ENCODE measurements at places on chromosomes 11 and 22. TPM values are rescaled to one million over a fixed set of nuclear protein-coding genes. Genes with fewer than 3 reads are reported as not detected.

Gene MYOD1
- total RNA-seq: not detected

- DNase-seq: no peak
- H3K36me3 ChIP-seq: no peaks in the 10 kb centered on the region
- H3K4me1 ChIP-seq: peaks cover 4% of the 10 kb centered on the region
- no peak overlapping the region for H3K27ac ChIP-seq
- no peak overlapping the region for H3K4me3 ChIP-seq
Observed at GRCh38 chr11:72609476-72609875, 64.7 kb downstream of the PDE2A start.

GRCh38 chr11:71947498-71947897 is 18.7 kb downstream of the RNF121 start:
- H3K4me3 ChIP-seq: no peak overlapping the region
- H3K27ac ChIP-seq: no peak overlapping the region
- H3K36me3 ChIP-seq: no peaks in the 10 kb centered on the region
- DNase-seq: no peak

Gene SYCE3
- not detected for total RNA-seq

GRCh38 chr11:134857035-134857434 is 445.0 kb upstream of the B3GAT1 start:
- no peak overlapping the region for H3K4me3 ChIP-seq
- no peaks in the 10 kb centered on the region for H3K27me3 ChIP-seq
- H3K4me1 ChIP-seq: no peaks in the 10 kb centered on the region
- H3K36me3 ChIP-seq: no peaks in the 10 kb centered on the region
- peak; percentile 65 for DNase-seq
- no peak overlapping the region for H3K27ac ChIP-seq

DNA sequence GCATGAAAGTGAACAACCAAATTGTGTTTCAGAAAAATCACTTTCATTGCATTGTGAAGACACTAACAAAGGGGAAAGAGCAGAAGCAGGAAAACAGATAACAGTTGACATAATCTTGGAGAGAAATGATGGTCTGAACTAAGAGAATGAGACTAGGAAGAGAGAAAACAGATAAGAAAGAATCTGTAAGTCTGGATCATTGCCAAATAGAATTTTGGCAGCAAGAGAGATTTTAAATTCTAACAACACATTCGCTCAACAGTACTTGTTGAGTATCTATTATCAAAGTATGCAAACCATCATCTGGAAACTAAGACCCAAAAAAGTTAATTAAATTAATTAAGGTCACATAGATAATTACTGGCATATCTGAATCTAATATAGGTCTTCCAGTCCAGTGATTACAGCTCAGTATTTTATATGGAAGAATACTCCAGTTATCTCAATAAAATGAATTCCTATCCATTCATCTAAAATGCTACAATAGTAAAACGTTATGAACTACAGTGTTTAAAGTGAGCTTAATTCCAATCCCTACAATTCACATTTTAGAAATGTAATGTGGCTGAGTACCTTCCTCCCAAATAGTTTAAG is 166.7 kb upstream of the FAT3 start:
- H3K27ac ChIP-seq: no peak overlapping the region
- H3K36me3 ChIP-seq: no peaks in the 10 kb centered on the region
- H3K4me1 ChIP-seq: no peaks in the 10 kb centered on the region
- no peak for DNase-seq
- no peak overlapping the region for H3K4me3 ChIP-seq

DNA sequence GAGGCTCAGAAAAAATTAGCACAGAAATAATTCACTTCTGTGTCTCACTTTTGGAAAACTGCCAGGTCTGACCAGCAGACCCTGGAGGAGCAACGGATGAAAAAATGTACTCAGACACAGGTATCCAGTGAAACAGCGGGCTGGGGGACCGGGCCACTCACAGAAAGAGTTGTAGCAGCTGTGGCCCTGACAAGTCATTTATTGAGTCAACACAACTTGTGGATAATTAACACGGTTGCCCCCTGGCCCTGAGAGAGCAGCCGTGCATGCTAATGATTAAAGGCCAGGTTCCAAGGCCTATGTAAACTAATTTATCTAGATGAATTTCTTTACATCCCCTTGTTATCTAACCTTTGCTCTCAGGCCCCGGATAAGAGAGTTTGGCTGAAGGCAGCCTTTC is 131.3 kb downstream of the AASDHPPT start:
- DNase-seq: no peak
- H3K4me3 ChIP-seq: no peak overlapping the region
- no peak overlapping the region for H3K27ac ChIP-seq
- H3K27me3 ChIP-seq: no peaks in the 10 kb centered on the region
- H3K36me3 ChIP-seq: no peaks in the 10 kb centered on the region

Gene CACNA1I
- total RNA-seq: 1.2 TPM

DNA sequence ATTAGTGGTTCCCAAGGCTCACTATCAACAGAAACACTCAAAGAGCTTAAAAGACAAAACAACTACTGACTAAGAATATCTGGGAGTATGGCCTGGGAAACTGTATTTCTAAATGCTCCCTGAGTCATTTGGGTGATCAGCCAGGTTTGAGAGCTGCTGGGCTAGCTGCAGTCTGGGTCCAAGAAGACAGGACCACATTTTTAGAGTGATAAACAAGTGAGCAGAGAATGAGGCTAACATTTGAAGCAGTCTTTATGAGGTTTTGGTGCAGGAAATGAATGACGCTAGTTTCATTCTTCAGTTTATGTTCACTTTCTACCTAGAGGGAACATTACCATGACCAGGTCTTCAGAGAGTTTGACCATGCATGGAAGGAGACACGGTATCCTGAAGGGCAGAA is 97.7 kb downstream of the TEAD1 start:
- H3K4me3 ChIP-seq: no peak overlapping the region
- peaks cover 51% of the 10 kb centered on the region for H3K4me1 ChIP-seq
- no peaks in the 10 kb centered on the region for H3K27me3 ChIP-seq
- no peak overlapping the region for H3K27ac ChIP-seq

Gene CRYAB
- total RNA-seq: 161 TPM

Gene AP1B1
- 60.9 TPM for total RNA-seq

DNA sequence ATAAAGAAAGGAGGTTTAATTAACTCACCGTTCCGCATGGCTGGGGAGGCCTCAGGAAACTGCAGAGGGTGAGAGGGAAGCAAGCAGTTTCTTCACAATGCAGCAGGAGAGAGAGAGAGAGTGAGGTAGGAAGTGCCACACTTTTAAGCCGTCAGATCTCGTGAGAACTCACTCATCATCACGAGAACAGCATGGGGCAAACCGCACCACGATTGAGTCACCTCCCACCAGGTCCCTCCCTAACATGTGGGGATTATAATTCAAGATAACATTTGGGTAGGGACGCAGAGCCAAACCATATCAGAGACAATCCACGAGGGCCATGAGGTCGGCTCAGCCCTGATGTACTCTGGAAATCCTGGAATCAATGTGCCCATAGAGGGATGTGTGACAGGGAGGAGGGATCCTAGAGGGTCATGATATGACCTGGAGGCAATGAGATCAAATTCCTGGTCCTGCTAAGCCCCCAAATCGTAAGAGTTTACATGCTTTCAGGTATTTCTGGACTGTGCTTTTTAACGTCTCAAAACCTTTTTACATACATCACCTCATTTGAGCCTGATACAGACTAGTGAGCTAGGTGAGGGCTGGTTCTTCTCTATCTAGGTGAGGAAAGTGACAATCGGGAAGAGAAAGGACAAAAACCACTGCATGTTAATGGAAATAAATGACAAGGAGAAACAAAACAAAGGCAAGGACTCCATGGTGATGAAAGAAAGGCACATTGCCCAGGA is 19.5 kb upstream of the RASSF10 start:
- H3K36me3 ChIP-seq: no peaks in the 10 kb centered on the region
- H3K27ac ChIP-seq: no peak overlapping the region
- H3K4me3 ChIP-seq: peak overlapping the region; percentile 4
- H3K27me3 ChIP-seq: no peaks in the 10 kb centered on the region
- DNase-seq: no peak
- no peaks in the 10 kb centered on the region for H3K4me1 ChIP-seq

Data from vagina (tissue), 2 donors.